DMS 273 treated with DMSO at 0.1 percent for 48 hours (cell line): ENCODE measurements at places on chromosomes 6 and 20.

- no peak for DNase-seq
These were observed 19.1 kb downstream of the SYNJ2 start for GRCh38 chr6:158000530-158001307.

GRCh38 chr20:46022411-46023147, 6.4 kb upstream of the SLC12A5 start:
- DNase-seq, result no peak

DNA sequence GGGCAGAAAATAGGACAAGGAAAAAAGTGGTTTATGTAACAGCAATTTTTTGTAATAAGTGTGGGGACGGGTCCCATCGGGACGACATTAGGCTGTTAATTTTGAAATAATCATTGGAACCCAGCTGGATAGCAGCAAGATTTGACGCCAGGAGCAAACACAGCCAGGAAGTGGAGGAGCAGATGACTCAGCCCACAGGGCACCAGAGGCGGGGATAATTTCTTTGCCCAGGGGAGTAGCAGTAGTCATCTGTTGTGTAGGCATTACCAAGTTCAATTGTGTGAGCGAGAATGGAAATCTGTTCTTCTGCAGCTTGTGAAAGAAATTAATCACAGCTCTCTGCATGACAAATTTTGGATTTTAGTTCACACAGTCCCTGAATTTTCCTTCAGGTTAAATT, 22.6 kb upstream of the RIN2 start:
- DNase-seq, result peak; percentile 89

DNA sequence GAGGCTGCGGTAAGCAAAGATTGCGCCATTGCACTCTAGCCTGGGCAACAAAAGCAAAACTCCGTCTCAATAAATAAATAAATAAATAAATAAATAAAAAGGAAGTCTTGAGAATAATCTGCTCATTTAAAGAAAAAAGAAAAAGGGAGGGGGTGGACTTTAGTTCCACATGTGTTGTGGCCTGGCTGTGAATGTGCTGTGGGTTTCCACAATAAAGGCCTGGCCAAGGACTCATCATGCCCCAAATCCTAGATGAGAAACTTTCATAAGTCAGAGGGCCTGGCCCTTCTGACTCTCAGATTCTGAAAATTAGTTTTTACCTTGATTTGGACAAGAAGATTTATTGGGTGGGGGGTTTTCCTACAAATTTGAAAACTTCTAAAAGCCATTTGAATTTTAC, 48.4 kb downstream of the RIOK1 start:
- DNase-seq, result no peak

GRCh38 chr6:136533487-136533886, 16.7 kb downstream of the MAP7 start:
- DNase-seq, result no peak

GRCh38 chr20:4507288-4507719, 214.4 kb upstream of the PRND start:
- DNase-seq, result no peak

GRCh38 chr6:169533301-169534038, 168.4 kb downstream of the WDR27 start:
- no peak for DNase-seq

GRCh38 chr6:16503970-16504415, 257.3 kb downstream of the ATXN1 start:
- no peak for DNase-seq

GRCh38 chr20:33339515-33340058, 56.6 kb downstream of the BPIFB1 start:
- no peak for DNase-seq

GRCh38 chr20:47007826-47008655, 113.4 kb downstream of the EYA2 start:
- no peak for DNase-seq

GRCh38 chr6:157838718-157839430, 15.8 kb downstream of the SNX9 start:
- no peak for DNase-seq

- no peak for DNase-seq
These were observed 485.9 kb upstream of the JAG1 start for GRCh38 chr20:11159728-11160127.

DNA sequence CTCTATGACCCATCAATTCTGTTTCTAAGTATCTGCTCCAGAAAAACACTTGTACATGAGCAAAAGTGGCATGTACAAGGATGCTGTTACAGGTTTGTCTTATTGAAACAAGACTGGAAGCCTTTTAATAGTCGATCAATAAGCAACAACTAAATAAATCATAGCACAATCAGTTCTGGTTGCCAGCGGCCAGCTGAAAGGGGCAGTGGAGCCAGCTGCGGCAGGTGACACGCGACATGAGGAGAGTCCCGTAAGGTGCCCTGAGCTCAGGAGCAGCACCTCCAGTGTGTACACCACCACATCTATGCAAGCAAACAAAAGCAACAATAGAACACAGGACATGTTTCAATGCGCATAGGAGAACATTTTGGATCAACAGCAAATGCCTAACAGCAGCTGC, 20.7 kb upstream of the NNAT start:
- DNase-seq, result no peak

DNA sequence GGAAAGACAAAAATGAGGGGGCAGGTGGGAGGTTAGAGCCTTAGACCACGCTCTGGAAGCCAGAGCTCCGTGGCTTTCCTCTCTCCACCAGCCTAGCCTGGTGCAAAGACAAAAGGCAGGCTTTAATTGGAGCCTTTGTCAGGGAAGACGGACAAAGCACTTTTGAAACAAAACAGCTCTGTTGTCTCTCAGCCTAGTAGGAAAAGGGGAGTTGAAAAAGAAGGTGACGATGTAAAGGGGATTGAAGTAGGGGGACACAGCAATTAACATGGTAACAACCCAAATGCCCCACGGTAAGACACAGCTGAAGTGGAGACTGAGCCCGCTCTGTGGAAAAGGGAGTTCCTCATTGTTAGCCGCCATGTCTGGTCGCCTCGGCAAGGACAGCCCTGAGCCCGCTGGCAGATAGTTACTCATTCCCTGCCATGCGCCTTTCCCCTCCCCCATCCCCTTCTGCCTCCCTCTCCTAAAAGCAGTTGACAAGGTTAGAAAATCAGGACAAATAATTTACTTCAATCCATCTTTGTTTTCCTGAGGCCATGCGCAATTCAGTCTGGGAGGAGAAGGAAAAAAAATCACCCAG, 93.0 kb downstream of the TCP11 start:
- no peak for DNase-seq

DNA sequence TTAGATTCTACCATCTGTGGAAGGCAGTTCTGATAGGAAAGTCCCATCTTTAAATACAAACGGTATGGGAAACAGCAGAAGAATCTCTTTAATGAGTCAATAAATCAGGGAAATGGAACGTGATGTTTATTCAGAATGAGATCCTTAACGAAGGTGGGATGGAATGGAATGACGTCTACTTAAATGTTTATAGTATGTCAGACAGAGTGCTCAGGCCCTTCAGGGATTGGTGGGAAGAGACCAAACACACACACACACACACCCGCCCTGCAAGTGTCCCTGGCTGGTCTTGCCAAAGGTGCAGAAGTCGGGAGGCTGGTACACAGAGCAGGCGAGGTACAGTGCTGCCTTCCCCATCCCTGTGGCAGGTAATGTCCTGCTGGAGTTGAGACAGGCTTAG, 164.0 kb downstream of the FARS2 start:
- DNase-seq, result no peak

GRCh38 chr6:26034905-26035304, 52.3 kb upstream of the HFE start:
- no peak for DNase-seq

- no peak for DNase-seq
These were observed 304.7 kb upstream of the FOXQ1 start for GRCh38 chr6:1007159-1007558.
